AG04450 (cell line): ENCODE measurements at places on chromosomes 12 and 14.

GRCh38 chr12:101957252-101957959 is 80.0 kb downstream of the DRAM1 start:
- DNase-seq = no peak

DNA sequence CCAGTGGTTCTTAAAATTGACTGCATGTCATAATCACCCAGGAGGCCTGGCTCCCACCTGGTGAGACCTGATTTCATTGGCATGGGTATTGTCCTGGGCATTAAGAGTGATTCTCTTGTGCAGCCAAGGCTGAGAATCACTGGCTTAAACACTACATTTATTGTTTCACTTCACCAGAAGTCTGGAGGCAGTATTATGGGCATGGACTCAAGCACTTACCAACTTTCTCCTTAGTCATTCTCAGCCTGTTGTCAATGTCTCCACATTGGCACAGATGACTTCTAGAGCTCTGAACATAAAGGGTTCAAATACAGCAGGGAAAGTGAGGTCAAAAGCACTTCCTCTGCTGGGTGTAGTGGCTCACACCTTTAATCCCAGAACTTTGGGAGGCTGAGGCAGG is 25.6 kb upstream of the GCH1 start:
- DNase-seq = no peak

DNA sequence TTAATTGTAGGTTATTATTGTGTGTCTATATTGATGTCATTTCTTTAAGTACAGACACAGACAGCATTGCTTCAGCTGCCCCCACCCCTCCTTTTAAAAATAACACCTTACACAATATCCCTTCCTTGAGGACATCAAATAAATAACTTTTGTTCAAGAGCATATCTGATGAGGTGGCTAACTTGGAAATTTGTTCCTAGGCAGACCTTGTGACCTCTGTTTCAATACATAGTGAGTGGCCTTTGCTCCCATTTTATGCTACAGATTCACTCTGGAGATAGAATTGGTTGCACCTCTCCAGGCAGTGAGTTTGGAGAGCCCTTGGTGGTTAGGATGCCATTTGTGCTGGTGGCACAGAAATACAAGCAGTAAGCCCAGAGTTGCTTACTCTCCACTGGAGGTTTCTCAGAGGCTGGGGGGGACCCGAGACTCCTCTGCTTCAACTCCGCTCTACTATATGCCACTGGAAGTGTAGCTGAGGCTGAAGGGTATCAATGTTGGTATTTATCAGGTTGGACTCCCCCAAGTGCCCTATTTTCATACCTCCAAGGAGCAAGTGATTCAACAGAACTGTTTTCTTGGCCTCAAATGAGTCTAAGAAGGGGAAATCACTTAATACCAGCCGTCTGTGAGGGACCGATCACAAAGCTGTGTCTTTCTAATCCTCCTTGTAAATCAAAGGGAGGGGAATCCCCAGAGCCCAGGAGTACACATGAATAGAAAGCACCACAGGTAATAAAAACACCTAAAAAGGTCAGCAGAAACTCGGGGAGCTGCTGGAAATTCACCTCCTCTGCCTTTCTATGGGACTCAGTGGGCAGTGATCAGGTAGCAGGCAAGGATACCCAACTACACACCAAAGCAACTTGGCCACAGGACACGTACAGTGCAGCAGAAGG is 463.1 kb downstream of the RAD51B start:
- no peak for DNase-seq

DNA sequence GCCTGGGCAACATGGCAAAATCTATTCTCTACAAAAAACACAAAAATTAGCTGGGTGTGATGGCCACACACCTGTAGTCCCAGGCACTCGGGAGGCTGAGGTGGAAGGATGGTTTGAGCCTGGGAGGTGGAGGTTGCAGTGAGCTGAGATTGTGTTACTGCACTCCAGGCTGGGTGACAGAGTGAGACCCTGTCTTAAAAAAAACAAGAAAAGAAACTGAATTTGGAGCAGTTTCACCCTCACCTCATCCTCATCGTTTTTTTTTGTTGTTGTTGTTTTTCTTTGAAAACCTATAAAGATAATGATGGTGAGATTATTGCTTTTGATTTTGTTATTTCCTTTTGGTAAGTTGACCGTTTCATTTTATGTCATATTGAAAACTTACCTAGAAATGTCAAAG is 60.7 kb downstream of the SLC38A6 start:
- no peak for DNase-seq

DNA sequence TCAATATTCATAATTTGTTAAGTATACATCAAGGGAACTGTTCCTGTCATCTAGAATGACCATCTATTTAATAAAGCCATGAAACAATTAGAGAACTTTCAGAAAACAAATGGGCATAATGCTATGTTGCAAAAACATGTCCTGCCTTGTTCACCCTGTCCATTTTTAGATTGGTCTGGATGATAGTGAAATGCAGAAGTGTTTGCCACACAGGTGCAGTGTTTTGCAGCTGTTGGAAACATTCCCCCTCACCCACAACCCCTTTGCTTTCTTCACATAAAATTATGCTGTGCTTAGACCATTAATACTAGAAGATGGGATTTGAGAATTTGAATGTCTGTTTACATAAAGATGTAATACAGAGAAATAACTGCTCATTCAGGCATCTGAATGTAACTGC is 36.5 kb downstream of the LEMD3 start:
- DNase-seq = no peak

GRCh38 chr12:107461222-107461975 is 224.2 kb upstream of the PWP1 start:
- DNase-seq = peak; percentile 42

DNA sequence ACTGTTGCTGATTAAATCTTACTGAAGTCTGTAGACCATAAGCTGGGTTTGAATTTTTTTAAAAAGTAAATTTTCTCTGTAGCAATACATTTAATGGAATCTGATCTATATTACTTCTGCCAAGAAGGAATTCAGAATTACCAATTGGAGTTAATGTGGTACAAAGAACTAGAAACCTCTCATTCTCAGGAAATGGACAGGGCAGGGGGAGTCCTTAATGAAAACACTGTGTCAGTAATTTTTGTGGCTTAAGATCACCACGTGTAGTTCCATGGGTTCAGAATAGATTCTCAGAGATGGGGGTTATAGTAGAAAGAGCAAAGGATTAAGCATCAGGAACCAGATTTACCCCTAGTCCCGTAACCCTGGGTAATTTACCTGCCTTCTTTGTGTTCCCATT is 30.3 kb downstream of the FBXL14 start:
- no peak for DNase-seq

DNA sequence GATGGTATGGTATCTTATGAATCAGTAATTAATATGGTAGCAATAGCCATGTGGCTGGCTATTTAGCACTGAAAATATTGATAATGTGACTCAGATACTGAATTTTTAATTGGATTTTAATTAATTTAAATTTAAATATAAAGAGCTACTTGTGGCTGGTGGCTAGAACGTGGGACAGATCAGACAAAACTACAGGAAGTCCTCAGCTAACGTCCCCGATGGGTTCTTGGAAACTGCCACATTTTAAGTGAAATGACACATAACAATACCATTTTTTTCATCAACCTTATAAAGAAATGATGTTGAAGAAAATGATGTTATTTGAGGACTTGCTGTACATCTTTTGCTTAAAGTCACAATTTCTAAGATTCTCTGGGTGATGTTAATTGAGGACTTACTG is 138.1 kb upstream of the FLRT2 start:
- DNase-seq = no peak
